ENCODE measurements at places on chromosomes 4 and X. TPM values are rescaled to one million over a fixed set of nuclear protein-coding genes. Genes with fewer than 3 reads are reported as not detected.

GRCh38 chr4:3402491-3403347, 39.0 kb upstream of the HGFAC start:
- peak; percentile 94 for DNase-seq

DNA sequence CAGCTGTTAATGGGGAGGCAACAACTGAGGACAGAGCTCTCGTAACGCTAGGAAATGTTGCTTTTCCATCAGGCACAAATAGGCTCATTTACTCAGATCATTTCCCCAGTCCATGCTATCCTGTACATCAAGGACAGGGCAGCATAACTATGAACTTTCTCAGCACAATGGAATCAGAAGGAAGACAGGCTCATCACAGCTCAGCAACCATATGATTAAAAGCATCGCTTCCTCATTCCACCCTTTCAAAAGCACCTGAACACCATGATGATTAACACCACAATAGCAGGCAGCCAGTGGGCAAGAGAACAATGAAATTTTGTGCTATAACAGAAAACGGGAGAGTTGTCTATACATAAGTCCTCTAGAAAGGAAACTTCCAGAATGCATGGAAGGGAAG, 297.8 kb downstream of the ZNF674 start:
- no peak for DNase-seq

DNA sequence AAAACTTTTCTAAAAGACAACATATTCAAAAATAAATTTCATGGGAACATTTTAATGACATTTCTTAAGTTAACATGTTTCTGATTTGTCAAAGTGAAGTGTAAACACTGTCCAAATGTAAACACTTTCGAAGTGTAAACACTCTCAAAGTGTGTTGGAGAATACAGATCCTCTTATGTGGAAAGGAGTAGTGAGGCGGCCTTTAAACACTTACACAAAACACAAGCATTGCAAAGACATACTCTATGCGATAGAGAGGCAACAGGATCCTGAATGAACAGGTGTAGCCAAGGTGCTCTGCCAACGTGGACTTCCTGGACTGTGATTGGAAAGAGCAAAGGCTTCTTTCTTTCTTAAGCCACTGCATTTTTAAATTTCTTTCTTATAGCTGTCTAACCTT, 62.7 kb upstream of the PGM2 start:
- DNase-seq: no peak

- DNase-seq: no peak
Observed at GRCh38 chr4:26178854-26179253, 142.0 kb upstream of the RBPJ start.

Gene SAGE1
- total RNA-seq: not detected

Gene TEX11
- total RNA-seq: 41.4 TPM
